ENCODE measurements at places on chromosomes 16 and 17. TPM values are rescaled to one million over a fixed set of nuclear protein-coding genes. Genes with fewer than 3 reads are reported as not detected.
A peak's percentile ranks its signal among the peaks of the same experiment; 100 is the strongest.

- DNase-seq: peak; percentile 47
Measured at GRCh38 chr16:1823821-1824220, 2.8 kb downstream of the HAGH start.

DNA sequence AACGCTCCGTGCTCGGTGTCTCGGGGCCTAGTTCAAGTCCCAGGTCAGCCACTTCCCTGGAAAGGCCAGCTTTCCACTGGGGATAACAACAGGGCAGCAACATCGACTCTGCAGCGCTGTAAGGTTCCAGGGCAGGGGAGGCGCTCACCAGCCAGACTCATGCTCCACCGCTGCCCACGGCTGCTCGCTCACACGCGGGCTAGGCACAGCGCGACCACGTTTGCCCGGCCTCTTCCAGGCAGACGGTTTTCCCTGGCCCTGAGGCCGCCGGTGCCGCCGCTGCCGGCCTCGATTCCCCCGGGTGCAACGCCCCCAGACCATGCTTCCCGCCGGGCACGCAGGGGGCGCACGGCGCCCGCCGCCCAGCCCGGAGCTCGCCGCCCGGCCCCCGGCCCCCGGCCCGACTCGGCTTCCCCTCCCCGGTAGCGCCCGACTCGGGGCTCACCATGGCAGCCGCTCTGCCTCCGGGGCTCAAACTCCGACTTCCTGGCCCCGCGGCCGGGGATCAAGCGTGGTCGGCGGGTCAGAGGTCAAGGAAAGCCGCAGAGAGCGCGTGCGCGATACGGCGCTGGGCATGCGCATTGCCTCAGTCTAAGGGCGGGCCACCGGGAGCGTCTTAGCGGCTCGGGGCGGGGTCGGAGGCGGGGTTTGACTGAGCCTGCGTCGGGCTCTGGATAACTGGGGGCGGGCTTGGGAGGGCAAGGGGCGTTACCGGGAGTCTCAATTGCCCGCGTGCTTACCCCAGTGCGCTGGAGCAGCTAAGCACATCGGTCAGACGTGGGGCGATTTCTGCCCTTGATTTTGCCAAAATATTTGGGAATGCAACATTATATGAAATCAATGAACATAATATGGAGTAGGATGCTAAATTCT lies at the start of gene PAM16:
Gene PAM16, minus strand, starts transcription at position 535 of the 873 bp plus-strand sequence. Its CDS starts 87 bp downstream, at position 448.
- DNase-seq: peak; percentile 87

DNA sequence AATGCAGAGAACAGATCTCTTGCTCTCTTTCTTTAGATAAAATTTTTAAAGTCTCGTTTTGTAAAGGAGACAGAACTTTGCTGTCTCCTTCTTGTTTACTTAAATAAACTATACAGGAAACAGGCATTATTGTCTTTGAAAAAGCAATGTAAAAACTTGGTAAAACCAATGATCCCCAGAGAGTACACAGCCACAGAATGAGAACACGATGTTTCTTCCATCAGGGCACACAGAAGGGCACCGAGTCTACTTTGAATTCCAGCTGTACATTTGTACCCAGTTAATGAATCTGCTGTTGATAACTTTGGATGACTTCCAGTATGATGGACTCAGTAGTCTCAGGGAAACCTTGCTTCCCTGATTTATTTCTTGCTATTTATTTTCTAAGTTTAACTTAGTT lies 8.1 kb upstream of the TMEM100 start:
- DNase-seq: no peak

DNA sequence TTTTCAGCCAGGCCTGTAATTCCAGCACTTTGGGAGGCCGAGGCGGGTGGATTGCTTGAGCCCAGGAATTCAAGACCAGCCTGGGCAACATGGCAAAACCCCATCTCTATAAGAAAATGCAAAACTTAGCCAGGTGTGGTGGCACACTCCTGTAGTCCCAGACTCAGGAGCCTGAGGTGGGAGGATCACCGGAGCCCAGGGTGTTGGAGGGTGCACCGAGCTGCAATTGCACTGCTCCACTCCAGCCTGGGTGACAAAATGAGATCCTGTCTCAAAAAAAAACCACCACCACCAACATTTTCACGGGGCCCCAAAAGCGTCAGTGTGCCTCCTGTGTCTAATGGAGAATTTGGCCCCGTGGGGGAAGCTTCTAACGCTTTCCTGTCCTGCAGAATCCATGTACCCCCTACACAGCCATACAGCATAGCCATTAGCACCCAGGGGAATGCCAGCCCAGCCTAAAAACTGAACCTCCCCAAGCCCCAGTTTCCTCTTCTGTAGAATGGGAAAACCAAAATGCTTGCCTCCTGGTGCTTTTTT lies 22.2 kb upstream of the MAP3K14 start:
- DNase-seq: no peak

DNA sequence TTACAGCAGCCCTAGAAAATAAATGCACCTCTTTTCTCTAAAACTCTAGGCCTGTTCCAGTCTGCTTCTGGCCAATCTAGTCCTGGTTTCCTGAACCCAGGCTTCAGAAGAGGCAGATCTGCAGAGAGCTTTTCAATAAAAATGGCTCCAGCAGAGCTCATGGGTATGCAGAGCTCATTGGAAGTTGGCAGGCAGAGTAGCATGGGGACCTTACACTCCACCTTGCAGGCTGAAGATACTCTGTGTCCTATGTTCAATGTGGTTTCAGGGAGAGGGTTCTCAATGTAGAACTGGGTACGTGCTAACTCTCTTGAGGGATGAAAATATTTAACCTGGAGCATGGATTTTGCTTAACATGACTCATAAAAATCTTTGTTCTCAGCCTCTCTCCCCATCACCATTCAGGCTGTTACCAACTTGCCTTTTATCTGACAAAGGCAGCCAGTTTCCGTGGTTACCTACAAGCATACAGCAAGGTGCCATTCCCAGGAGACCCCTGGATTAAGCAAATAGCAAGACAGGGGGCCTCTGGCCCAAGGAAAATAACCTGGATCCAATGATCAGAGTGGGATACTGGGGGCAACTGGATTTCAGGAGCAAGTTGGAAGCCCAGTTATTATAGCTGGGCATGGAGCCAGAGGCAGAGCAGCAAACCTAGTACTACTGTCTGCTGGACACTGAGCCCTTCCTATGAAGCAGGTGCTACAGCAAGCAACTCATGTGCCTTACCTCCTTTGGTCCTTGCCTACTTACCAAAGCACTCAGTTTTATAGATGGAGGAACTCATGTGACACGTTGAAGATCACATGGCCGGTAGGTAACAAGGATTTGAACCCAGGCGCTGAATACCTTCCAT lies 98.2 kb upstream of the DHX40 start:
- DNase-seq: no peak

DNA sequence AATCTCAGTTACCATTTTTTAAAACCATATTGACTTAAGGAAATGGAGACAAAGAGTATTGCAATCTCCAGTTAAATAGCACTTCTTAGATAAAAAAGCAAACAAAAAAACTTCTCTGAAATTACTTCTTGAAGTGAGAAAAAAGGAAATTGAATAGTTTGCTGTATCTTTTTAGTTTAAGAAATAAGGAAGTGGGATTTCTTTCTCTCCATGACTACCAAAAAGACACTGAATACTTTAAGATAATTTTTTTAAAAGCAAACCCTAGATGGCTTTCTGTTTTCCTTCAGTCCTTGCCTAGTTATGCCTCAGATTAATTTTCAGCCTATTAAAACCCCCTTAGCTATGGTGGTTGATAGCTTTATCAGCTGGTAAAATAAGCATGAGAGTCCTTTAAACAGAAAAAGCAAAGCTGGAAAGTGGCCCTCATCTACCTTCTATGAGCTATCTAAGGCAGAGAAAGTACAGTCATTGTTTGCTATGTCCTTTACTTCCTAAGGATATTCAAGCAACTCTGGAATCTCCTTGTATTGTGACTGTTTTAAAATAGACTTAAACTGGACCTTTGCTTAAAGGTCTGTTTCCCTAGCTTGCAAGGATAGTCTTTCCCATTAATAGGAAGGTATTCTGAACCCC lies 28.6 kb downstream of the TPPP3 start:
- no peak for DNase-seq

DNA sequence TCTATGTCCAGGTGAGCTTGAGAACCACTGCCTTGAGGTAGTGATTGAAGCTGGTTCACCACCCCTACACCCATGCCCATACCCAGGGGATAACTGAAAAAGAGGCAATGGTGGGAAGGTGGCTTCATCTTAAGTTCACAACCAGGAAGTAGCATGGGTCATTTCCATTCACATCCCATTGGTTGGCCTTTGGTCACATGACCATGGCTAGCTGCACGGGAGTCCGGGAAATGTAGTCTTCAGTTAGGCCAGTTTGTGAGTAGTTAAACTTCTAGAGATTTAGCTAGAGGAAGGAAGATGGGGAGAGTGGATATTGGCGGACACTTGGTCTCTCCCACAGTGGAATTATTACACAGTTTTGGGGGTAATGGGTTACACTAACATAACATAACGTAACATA lies 92.9 kb downstream of the RGS9 start:
- no peak for DNase-seq

GRCh38 chr17:52395308-52395707 lies 236.8 kb upstream of the CA10 start:
- DNase-seq: no peak

GRCh38 chr16:75483222-75483621 lies 12.0 kb downstream of the CHST6 start:
- peak; percentile 71 for DNase-seq

- no peak for DNase-seq
Measured at GRCh38 chr17:61484174-61484573, 32.0 kb downstream of the TBX4 start.

- peak; percentile 16 for DNase-seq
Measured at GRCh38 chr17:8466456-8466855, 30.8 kb downstream of the NDEL1 start.

CLEC10A gene
- total RNA-seq: not detected

DCTN5 gene
- total RNA-seq: 28.8 TPM

TBC1D3G gene
- not detected for total RNA-seq

GRIN2C gene
- total RNA-seq: 0.50 TPM

- DNase-seq: peak; percentile 70
Measured at GRCh38 chr17:45345554-45346215, 28.9 kb upstream of the MAP3K14 start.

DNA sequence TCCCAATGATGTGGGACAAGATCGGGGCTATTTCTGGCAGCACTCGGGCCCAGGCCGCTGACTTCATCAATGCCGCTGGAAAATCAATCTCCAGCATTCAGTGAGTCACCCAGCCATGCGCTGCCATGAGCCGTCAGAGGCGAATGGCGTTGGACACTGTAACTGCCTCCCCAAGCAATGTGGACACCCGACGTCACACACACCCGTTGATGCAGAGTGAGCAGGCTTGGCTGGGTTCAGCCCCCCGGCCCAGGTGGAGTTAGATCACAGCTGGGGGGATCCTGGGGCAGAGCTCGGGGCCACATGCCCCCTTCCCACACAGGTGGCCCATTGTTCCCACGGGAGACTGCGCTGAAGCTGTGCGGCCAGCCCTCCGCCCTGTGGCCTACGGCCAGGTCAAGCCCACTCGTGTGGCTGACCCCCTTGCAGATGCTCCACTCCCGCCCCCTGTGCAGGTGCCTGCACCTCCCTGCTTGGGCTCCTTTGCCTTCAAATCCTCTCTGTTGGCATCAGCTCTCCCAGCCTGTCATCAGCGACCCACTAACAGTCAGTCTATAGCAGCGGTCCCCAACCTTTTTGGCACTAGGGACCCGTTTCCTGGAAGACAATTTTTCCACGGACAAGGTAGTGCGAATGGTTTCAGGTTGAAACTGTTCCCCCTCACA lies 89.9 kb downstream of the TBC1D16 start:
- DNase-seq: no peak

DNA sequence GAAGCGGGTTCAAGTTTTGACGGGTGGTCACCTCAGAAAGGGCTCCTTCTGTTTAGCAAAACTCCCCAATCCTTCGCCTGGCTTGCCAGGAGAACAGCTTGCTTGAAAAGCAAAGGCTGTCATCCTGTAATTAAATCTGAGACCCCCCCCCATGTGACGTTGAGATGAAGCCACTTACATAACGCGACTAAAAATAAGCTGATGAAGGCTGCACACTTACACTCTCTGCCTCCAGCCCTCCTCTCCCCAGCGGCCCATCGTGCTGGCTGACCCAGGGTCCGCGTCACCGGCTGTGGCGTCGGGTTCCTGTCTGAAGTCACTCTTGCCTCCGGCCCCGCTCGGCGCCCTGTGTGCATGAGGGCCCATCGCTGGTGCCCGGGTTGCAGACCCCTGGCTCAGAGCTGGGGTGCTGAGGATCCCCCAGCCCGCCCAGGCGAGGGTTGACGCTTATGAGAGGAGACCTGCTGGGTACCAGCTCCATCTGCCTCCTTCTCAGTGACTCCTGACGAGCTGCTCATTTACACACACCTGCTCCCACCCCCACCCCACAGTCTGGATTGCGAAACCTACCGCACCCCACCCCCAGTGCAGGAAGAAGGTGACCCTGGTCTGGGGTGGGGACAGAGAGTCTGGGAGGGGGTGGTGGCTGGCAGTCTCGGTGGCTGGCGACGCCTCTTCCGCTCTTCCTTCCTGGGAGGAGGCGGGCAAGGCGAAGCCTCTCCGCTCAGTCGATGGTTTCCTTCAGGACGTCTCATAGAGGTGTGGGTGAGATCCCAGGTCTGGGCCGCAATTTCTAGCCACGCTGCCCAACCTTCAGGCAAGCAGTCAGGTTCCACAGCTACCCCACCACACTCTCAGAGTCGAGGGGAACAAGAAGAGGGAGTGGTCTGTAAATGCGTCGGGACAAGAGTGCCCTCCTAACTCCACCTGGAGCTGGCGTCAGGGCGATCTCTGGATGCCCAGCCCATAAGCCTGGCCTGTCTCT lies 3.1 kb upstream of the BAIAP2 start:
- DNase-seq: no peak

DNA sequence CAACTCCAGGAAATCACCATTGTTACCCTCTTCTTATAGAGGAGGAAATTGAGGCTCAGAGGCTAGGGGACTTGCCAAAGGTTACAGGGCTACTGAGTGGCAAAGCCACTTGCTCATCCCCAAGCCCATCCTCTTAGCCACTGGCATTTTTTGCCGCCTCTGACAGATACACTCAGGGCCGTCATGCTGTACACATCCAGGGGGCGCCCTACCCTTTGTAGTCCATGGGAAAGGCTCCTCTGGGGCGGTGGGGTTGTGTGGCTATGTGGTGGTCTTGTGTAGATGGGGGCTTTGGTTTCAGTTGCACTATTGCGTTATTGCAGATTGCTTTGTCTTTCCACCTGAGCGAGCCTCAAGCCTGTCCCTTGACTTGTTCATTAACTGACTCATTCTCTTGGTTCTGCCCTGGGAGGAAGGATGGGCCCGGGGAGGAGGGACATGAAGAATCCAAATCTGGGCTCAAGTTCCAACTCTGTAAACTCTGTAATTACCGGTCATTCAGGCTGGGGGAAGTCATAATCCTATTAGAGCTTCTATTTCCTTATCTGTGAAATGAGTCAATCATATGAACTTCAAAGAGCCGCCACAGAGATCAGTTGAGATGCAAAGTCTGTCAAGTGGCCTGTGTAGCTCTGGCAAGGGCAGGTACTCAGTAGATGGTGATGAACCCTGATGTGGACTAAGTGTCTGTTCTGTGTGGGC lies 2.8 kb downstream of the NOS2 start:
- no peak for DNase-seq

GRCh38 chr16:63822818-63823217 lies 1299.0 kb downstream of the CDH11 start:
- no peak for DNase-seq

DNA sequence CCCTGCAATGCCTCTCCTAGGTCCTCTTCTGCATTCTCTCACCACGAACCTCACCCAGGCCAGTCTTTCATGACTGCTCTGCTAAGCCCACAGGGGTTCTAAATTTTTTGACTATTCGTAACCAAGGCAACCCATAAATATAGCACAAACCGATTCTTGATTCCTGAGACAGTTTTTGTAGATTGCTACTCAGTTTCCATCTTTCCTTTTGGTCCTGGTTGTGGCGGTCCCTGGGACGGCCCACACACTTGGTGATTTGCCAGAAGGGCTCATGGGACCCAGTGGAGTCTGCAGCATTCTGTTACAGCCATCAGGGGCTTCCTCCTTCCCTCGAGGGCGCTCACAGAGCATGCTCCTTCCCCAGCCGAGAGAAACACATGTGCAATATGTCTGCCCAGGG lies 23.4 kb upstream of the MGAT5B start:
- no peak for DNase-seq

All from fibroblast of lung (primary cell).